ENCODE measurements at places on chromosomes 2 and 18.

- DNase-seq = no peak
Measured at GRCh38 chr2:202355993-202356505, 20.1 kb upstream of the BMPR2 start.

GRCh38 chr2:40480073-40480472 lies 28.2 kb upstream of the SLC8A1 start:
- DNase-seq = no peak

DNA sequence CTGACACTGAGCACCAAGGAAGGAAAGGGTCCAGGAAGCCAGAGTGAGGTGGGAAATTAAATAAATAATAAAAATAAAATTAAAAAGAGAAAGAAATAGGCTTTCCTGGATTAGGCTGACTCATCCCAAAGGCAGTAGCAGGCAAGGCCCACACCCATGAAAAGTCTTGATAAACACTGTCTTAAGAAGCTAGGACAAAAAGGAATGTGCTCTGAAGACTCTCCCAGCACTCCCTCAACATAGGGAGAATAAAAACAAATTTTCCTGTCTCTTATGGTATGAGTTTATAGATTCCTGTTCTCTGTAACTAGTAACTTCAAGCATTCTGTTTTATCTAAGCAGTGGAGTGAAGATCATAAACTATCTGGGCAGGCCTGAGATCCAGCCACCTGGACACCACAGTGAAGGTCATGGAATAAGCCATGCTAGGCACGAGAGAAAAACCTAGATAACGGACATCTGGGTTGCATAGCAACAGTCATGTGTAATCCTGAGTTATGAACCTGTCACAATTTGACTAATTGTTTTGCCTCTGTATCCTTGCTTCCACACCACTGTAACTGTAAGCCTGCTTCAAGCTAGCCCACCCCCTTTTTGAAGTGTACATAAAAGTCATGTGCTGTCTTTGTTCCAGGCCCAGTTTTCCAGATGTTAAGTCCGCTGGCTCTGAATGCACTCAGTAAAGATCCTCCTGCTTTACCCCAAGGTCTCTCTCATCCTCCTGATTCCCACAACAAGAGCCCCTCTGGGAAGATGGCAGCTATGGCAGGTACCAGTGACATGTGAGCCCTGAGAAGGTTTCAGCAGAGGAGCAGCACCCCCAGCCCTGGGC lies 107.8 kb downstream of the NDUFA10 start:
- DNase-seq = no peak

DNA sequence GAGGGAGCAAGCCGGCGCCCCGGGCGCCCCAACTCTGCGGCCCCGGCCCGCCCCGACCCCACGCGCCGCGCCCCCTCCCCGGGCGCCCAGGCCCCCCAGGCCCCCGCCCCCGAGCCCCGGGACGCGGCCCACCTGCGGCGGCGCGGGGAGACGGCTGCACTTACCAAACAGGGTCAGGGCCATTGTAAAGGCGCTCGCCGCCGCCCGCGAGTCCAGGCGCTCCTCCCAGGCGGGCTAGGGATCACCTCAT lies 526 bp downstream of the CHN1 start:
- DNase-seq = no peak

DNA sequence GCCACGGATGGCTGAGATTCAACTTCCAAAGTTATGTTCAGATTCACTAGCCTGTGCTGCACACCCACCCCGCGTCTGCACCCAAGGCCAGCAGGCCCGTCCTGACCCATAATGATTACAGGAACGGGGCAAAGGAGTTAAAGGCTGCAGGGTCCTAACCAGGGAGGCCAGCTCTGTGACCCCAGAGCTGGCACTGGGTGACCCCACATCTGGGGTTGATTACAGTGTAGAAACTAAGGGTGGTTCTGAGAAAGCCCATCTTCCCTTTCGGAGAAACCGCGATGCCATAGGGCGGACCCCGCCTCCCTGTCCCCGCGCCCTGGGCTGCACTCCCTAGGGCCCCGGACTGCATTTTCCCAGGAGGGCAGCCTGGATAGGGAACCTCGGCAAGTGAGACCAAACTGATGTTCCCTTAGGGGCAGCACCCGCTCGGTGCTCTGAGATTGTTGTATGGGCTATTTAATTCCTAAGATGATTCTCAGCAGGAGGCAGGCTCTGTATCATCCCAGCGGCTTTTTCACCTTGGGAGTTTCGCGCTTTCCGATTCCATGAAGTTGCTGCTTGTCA lies 2.2 kb upstream of the GPR148 start:
- DNase-seq = no peak

- DNase-seq = no peak
Measured at GRCh38 chr18:50638884-50639420, 79.1 kb downstream of the MAPK4 start.

GRCh38 chr2:7868836-7869235 lies 813.0 kb upstream of the ID2 start:
- DNase-seq = no peak

DNA sequence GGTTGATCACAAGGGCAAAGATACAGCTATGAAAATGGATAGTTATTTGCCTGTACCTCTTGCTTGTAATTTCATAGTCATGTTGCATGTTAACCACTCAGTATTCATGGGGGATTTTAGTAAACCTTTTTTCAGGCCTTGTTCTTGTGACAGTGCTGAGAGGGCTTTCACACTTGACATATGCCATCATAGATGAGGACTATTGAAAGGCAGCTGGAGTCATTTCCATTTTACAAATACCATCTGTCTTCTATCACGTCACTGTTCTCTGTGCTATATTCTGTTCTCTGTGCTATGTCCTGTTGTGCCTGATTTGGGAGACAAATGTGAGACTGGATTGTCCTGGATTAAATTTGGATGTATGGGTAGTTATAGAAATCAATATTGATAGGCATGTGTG lies 131.7 kb downstream of the LYPD6B start:
- no peak for DNase-seq

GRCh38 chr2:25756536-25756935 lies 83.2 kb upstream of the DTNB start:
- no peak for DNase-seq

DNA sequence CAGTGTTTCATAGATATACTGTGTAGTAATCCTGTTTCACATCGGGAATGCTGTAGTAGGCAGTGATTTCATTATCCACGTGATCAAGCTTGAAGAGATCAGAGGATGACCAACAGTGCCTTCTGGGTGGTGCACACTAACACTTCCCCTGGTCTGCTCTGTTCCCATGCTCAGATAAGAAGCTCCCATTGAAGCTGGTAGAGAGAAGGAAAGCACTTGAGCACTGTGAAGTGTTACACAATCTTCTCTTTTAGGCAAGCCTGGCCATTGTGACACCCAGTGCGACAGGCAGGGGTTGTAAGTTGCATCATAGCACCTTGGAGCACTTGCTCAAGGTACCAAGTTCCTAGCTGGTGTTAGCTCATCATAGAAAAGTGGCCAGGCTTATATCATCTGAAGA lies 30.6 kb upstream of the GPD2 start:
- no peak for DNase-seq

- no peak for DNase-seq
Measured at GRCh38 chr2:211930331-211930730, 608.3 kb downstream of the ERBB4 start.

DNA sequence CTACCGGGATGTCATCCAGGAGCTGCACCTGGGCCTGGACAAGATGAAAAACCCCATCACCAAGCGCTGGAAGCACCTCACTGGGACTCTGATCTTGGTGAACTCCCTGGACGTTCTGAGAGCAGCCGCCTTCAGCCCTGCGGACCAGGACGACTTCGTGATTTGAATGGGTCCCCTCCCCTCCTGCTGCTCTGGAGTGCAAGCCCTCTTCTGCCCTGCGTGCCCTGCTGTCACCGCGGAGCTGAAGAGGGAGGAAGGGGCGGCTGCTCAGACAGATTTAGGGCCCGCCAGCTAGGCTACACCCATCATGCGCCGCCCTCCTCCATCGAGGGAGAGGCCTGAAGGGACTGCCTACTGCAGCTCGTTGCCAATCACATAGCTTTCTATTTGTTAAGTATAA lies 101.8 kb downstream of the SH3BP4 start:
- no peak for DNase-seq

Data from stimulated activated CD8-positive, alpha-beta memory T cell treated with anti-CD3 and anti-CD28 coated beads, Interleukin-15, amount 100 ng/mL, for 48 hours (primary cell).